ENCODE measurements at places on chromosomes 7 and 10. TPM values are rescaled to one million over a fixed set of nuclear protein-coding genes. Genes with fewer than 3 reads are reported as not detected.

Gene FFAR4
- 1.5 TPM for total RNA-seq

GRCh38 chr7:22356010-22356691 lies 803 bp downstream of the RAPGEF5 start:
- H3K27me3 ChIP-seq = no peaks in the 10 kb centered on the region
- peak overlapping the region; percentile 49 for H3K4me3 ChIP-seq
- no peaks in the 10 kb centered on the region for H3K36me3 ChIP-seq
- H3K27ac ChIP-seq = no peak overlapping the region
- DNase-seq = no peak

DNA sequence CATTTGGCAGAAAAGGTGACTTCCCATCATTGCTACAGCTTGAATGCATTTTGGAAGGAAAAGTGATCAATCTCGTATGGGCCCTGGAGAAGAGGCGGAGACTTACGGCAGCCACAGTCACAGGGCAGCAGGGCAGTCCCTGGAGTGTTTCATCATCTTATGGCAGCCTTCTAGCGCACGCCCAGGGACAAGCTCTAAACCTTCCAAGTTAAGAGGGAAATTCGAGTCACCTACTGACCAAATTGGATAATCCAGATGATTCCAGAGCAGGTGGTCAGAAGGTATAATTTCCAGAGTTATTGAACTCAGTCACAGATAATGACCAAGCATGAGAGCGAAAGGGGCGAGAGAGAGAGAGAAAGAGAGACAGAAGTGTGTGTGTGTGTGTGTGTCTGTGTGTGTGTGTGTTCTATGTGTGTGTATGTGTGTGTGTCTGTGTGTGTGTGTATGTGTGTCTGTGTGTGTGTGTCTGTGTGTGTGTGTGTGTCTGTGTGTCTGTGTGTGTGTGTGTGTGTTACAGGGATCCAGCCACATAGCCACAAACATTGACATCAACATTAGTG lies 123.7 kb upstream of the ADAM12 start:
- H3K4me3 ChIP-seq = no peak overlapping the region
- no peak for DNase-seq
- H3K27me3 ChIP-seq = no peaks in the 10 kb centered on the region

Gene SLC13A1
- total RNA-seq = not detected

DNA sequence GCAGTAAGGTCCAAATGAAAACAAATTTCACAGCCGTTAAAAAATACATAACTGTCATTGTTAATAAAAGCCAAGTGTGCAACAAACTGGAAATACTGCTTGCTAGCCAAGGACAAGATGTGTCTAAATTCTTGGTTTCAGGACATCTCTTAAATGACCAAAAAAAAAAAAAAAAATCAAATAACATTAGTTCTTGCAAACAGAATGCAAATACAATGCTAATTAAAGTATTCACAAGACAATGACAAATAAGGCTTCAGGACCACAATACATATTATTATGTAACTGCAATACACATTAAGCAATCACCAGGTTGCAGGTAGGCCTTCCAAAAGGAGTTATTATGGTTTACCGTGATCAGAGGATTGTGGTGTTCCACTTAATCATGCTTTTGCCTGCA lies 3.6 kb downstream of the ARHGAP21 start:
- H3K36me3 ChIP-seq = no peaks in the 10 kb centered on the region
- peaks cover 60% of the 10 kb centered on the region for H3K4me1 ChIP-seq
- no peak overlapping the region for H3K27ac ChIP-seq
- H3K27me3 ChIP-seq = no peaks in the 10 kb centered on the region
- DNase-seq = no peak
- peak overlapping the region; percentile 89 for H3K4me3 ChIP-seq

Gene TMEM176B
- 60.6 TPM for total RNA-seq

DNA sequence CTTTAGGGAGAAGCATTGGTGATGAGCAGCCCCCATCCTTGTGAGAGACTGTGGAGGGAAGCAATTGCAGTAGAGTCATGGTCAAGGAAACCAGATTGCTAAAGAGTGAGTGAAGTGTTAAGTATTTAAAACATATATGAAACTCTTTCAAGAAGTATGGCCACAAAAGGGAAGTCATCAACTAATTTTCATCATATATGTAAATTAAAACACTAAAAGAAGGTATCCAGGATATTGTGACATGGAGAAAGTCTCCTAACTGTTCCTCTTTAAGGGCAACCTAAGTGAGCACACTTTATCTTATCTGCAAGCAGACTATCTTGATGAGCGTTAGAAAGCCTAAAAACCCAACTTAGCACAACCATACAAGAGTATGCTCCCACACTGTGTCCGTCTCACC lies 69.7 kb downstream of the CD36 start:
- H3K27ac ChIP-seq = no peak overlapping the region
- no peaks in the 10 kb centered on the region for H3K27me3 ChIP-seq
- no peak for DNase-seq
- no peaks in the 10 kb centered on the region for H3K36me3 ChIP-seq
- no peak overlapping the region for H3K4me3 ChIP-seq
- H3K4me1 ChIP-seq = no peaks in the 10 kb centered on the region

- no peak overlapping the region for H3K27ac ChIP-seq
- H3K4me3 ChIP-seq = no peak overlapping the region
- H3K4me1 ChIP-seq = no peaks in the 10 kb centered on the region
- no peaks in the 10 kb centered on the region for H3K27me3 ChIP-seq
- DNase-seq = no peak
These were observed 472.4 kb downstream of the ANKRD7 start for GRCh38 chr7:118696879-118697278.

DNA sequence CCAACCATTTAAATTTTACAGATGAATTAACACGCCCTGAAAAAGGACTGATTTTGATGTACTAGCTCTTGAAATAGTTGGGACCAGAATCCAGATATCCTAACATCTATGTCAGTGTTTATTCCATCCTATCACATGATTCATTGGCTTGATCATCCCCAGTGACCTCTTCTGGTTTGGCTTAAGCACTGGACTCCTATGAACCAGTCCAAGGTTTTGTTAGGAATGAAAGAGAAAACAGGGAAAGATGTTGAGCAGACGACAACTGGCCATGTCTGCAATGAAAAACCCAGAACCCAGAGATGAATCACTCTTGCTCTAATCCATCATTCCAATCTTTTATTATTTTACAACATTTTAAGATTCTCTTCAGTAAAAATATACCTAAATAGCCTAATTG lies 1080.9 kb downstream of the SORCS1 start:
- H3K27ac ChIP-seq = no peak overlapping the region
- H3K4me3 ChIP-seq = no peak overlapping the region
- DNase-seq = no peak
- no peaks in the 10 kb centered on the region for H3K36me3 ChIP-seq

Measured in vagina (tissue), 2 donors.